ENCODE measurements at places on chromosomes 2 and 18.

GRCh38 chr2:168456521-168457189 is 583 bp downstream of the CERS6 start:
- DNase-seq, result no peak

DNA sequence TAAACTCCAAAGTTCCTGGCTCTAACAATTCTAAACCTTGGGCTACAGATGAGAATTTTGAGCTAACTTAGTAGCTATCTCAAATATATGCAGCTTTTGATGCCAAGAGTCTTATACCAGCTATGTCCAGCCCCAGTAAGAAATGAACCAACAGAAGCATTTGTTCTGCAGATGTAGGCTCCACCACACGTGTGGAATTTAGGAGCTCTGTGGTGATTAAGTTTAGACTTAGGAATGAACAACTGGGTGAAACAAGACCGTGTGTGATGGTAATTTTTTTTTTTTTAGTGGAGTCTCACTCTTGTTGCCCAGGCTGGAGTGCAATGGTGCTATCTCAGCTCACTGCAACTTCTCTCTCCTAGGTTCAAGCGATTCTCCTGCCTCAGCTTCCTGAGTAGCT is 179.7 kb downstream of the ANKRD30B start:
- no peak for DNase-seq

DNA sequence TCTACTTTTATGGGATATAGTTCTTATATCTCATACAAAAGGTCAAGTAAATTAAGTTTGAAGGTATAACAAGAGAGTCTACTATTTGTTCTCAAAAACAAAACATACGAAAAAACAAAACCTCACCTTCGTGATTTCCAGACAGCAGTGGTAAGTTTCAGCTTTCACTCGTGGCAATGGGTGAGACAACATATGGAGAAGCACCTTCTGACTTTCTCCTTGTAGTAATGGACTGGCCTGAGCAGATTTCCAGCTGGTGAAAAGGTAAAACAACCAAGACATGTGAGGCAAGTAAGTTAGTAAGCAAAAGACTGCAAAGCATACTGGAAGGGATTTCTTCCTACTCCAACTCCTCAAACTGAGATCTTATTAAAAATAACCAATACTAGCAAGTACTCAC is 39.6 kb downstream of the RTTN start:
- DNase-seq, result no peak

DNA sequence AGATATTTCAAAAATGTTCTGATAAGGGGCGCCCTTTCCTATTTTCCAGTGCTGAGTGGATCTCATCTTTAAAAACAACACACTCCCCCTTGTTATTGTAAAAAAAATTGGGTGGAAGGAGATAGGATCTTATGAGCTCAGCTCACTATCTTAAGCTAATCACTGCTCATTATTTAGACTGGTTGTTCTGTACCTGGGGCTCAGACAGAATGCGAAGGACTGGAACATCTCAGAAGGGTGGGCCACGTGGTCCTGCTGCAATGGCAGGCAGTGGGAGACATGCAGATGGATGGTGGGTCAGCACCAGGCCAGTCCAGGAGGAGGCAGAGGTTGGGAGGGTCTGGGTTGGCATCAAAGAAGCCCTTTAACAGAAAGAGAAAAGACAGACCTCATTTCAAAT is 48.3 kb upstream of the GPR155 start:
- no peak for DNase-seq

- no peak for DNase-seq
Measured at GRCh38 chr2:231308631-231309428, 86.7 kb upstream of the B3GNT7 start.

GRCh38 chr2:98027538-98027937 is 31.8 kb upstream of the TMEM131 start:
- DNase-seq, result no peak

DNA sequence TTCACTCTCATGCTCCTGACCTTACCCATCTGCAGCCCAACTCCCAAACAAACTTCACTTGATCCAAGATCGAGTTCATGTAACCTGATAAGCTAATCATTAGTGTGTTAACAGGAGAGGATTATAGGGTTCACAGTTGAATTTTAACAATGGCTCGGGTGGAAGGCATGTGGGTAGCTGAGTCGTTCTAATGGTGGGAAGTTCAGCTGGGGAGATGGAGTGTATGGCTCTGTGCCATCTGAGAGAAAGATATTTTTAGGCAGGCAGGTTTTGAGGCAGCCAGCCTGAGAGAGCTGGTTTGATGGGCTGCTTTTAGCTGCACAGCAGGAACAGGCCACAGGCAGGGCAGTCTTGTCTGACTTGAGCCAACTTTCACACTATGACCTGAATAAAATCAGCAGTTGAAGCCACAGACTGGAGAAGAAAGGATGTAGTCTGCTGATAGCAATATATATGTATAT is 17.7 kb upstream of the NFE2L2 start:
- no peak for DNase-seq

GRCh38 chr18:63892566-63892965 is 5.1 kb downstream of the SERPINB2 start:
- no peak for DNase-seq

- DNase-seq, result no peak
Measured at GRCh38 chr2:136310797-136311603, 193.1 kb upstream of the CXCR4 start.

GRCh38 chr2:239826376-239826775 is 198.8 kb downstream of the NDUFA10 start:
- no peak for DNase-seq

DNA sequence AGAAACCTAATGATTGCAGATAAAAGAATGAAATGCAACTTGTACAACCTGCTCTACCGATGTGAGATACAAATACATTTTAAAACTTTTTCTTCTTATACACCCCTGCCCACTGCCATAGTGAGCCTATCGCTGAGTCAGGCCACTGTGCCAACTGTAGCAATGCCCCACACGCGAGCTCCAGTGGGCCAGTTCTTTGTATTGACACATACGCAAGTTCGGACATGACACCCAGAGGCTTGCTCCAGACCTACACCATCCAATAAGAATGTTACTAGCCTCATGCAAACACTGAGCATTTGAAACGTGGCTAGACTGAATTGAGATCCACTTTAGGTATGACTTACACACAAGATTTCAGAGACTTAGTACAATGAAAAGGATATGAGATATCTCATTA is 340.1 kb downstream of the ARHGAP15 start:
- DNase-seq, result no peak

DNA sequence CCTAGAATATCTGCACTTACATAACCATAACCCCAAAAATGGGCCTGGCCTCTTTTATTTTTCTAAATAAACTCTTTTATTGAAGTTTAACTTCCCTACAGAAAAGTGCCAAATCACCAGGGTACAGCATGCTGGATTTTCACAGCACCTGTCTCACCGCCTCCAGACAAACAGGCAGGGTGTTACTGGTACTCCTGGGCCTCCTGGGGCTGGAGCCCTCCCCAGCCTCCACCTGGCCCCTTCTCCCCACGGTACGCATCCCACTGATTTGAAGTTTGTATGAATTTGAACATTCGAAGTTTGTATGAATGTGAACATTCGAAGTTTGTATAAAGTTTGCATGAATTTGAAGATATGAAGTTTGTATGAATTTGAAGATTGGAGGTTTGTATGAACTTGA is 232.1 kb downstream of the NDUFA10 start:
- no peak for DNase-seq

GRCh38 chr2:180319586-180320405 is 312.7 kb upstream of the CWC22 start:
- no peak for DNase-seq

DNA sequence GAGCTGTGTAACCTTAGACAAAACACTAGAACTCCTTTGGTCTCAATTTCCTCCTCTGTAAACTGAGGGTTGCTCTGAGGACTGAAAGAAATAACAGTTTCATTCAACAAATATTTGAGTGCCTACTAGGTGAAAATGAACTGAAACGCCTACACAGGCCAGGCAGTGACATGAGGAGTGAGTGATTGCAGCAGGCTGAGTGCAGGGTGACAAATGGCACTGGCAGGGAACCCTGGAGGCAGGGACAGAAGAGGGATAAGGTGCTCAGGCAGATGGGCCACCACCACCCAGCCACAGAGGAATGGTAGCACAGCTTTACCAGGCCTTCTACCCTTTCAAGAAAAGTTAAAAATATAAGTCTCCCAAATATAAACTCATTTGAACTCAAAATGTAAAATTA is 11.5 kb upstream of the RNU4ATAC start:
- DNase-seq, result no peak

DNA sequence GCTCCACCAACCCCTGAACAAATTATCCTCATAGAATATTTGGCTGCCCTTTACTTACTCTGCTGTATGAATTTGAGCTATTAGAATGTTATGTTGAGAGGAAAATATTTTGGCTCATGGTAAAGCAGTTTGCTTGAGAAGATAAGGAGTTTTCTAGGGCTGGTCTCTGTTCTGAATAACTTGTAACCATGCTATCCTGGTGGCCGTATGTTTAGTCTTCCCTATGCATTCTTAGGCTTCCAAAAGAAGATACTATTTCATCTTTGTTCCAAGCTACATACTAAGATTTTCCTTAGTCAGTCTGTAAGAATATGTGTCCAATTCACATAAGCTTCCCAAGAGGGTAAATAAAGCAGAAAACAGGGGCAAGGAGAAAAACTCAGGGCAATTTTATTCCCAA is 1105.1 kb upstream of the PIK3C3 start:
- DNase-seq, result no peak

DNA sequence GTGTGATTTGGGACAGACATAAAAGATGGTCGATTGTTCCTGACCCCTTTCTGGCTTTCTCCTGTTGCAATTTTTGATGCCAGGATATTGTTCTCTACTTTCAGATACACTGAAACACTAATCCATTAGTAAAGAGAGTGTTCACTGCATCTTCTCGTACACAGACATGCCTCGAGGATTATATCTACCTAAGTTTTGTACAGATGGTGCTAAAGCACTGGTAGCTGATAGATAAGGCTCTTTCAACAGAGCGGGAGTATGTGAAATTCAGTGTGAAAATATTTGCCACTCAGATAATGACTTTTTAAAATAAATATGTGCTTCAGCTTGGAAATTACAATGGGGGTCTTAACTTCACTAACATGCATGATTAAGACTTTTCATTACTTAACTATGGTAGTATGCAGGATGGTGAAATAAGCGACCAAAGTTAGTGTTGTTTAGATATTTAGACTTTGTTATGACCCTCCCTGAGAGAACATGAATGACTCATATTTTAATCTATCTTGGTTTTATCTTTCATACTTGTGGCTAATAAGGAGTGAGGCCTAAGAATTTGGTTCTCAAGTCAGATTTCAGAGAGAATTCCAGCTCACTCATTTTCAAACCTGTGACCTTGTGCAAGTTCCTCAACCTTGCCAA is 474.9 kb downstream of the NRXN1 start:
- no peak for DNase-seq

DNA sequence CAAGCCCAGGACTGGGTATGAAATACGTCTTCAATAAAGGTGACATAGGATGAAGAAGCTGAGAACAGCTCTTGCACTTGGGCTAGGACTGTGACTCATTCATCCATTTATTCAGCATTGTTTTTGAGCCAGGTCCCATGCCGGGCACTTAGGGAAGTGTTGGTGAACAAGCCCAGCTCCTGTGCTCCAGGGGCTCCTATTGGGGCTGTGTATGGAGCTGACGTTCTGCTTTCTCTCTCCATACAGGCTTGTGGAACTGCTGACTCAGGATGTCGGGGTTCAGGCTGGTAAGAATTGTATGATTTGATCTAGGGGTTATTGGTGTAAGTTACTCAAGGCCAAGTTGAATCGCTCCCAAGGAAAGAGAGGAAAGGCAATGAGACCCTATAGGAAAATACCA is 24.0 kb downstream of the MYO7B start:
- DNase-seq, result no peak

DNA sequence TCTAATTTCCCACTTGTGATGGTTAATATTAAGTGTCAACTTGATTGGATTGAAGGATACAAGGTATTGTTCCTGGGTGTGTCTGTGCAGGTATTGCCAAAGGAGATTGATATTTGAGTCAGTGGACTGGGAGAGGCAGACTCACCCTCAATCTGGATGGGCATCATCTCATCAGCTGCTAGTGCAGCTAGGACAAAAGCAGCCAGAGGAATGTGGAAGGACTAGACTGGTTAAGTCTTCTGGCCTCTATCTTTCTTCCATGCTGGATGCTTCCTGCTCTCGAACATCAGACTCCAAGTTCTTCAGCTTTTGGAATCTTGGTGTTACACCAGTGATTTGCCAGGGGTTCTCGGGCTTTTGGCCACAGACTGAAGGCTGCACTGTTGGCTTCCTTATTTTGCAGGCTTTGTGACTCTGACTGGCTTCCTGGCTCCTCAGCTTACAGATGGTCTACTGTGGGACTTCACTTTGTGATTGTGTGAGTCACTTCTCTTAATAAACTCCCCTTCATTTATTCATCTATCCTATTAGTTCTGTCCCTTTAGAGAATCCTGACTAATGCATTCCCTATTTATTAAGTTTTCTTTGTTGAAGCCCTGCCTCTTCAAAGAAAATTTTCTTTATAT is 1087.5 kb upstream of the NXPH2 start:
- no peak for DNase-seq

GRCh38 chr18:26462355-26462754 is 86.0 kb downstream of the KCTD1 start:
- DNase-seq, result no peak

- no peak for DNase-seq
Measured at GRCh38 chr2:239604861-239605260, 204.0 kb upstream of the HDAC4 start.

- peak; percentile 83 for DNase-seq
Measured at GRCh38 chr18:9992300-9992972, 78.6 kb downstream of the VAPA start.

DNA sequence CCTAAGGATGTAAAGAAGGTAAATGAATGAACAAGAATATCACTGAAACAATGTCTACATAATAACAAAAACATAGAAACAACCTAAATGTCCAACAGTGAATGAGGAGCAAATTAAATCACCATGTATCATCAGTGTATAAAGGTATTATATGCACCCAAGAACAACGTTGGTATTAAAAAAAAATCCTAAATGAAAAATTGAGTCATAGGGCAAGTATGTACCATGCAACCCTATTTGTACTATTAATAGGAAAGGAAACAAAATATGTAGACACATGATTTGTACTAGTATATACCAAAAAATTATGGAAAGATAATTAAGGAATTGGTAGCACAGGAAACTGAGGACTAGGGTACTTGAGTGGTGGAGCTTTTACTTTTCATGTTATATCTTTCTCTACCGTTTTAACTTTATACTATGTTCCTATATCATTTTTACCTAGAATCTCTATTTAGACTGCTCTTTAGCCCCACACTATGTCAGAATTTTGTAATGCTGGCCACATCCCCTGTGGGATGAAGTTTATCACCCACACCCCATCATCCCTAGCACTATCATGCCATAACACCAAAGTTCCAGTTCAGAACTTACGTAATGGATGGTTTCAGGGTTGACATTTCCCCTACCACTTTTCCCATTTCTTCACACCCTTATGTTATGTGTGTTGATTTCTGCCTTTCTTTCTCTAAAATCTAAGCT is 25.6 kb downstream of the IKZF2 start:
- no peak for DNase-seq

DNA sequence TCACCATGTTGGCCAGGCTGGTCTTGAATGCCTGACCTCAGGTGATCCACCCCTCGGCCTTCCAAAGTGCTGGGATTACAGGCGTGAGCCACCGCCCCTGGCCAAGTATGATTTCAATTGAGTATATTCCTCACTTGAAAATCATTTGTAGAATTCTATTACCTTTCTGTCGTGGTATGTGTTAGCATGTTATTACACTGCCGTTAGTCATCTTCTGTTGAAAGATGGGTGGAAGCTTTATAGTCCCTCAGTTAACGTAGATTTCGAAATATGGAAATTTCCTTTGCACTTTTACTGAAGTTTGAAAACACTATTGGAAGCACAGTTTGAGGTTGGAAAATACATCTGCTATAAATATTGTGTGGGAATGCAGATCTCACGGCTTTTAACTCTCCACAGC is 14.7 kb downstream of the NIFK start:
- DNase-seq, result no peak

GRCh38 chr2:189347540-189347939 is 93.7 kb upstream of the WDR75 start:
- DNase-seq, result no peak

All from urinary bladder (tissue), 4 donors.